Stimulated activated CD4-positive, alpha-beta T cell treated with anti-CD3 and anti-CD28 coated beads, Interleukin-15, amount 100 ng/mL, for 24 hours (primary cell): ENCODE measurements at places on chromosomes 1 and 21.

- no peak for DNase-seq
Measured at GRCh38 chr1:212669102-212669501, 30.5 kb downstream of the BATF3 start.

DNA sequence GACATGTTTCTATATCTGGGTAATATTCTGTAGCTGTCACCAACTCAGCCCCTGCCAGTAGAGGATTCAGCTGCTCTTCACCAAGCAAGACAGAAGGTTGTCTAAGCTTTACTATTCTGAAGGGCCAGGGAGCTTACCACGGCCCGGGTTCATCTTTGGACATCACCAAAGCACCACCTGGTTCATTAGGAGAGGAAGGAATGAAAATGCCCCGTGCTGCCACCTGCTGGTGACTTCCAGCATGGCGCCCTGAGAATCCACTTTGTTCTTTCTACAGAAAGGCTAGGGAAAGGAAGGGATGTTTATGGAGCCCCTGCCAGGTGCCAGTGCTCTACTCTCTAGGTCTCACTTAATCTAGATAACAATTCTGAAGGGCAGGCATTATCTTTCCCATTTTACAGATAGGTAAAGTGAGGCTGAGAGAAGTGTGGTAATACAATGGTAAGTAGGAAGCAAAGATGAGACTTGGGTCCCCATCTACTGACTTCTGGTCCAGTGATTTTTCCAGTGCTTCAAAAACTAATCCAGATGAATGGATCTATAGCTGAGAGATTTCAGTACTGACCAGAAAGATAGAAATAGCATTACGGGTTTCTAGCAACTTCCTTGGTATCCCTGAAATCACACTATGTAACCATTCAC, 79.5 kb downstream of the BEND5 start:
- peak; percentile 67 for DNase-seq

DNA sequence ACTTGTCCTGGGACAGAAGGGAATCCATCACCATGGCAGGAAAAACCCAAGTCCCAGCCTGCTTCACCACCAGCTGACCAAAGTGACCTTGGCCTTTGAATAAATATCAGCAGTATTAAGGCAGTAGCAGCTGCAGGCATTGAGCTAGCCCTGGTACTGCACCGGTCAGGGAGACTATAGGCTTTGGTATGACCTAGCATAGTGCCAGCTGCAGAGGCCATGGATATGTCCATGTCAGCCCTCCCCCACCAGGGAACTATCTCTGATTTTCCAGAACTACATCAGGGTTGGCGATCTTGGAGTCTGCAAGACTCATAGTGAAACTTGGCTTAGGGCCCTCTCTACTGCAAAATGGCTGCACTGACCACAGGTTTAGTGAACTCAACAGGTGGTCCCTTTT, 49.2 kb upstream of the FAM20B start:
- no peak for DNase-seq

DNA sequence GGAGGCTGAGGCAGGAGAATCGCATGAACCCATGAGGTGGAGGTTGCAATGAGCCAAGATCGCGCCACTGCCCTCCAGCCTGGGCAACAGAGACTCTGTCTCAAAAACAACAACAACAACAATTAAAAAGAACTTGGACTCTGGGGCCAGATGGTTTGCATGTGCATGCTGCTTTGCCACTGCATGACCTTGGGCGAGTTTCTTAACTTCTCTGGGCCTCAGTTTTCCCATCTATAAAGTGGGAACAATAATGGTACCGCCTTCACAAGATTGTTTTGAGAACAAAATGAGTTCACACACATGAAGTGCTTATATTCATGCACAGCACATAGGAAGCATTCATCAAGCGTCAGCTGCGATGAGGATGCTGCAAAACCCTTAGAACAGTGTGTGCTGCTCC, 74.6 kb downstream of the MAN1C1 start:
- no peak for DNase-seq

DNA sequence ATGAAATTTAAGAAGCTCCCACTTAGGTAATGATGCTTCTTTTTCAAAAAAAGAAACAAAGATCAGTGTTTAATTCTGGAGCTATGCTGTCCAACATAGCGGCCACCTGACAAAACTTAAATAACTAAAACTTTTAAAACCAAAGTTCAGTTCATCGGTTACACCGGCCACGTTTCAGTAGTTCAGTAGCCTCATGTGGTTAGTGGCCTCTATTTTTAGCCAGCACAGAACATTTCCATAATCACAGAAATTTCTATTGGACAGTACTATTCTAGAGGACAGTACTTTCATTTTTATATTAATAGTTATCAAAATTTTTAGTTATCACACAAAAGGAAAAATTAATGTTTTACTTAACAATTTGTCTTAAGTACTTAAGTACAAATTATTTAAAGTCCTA, 141.0 kb downstream of the USP25 start:
- no peak for DNase-seq
